Dorsolateral prefrontal cortex (tissue), 122 donors: ENCODE measurements at places on chromosomes 16 and 17.

GRCh38 chr16:54160252-54160860 is 126.2 kb downstream of the IRX3 start:
- no peak for DNase-seq

DNA sequence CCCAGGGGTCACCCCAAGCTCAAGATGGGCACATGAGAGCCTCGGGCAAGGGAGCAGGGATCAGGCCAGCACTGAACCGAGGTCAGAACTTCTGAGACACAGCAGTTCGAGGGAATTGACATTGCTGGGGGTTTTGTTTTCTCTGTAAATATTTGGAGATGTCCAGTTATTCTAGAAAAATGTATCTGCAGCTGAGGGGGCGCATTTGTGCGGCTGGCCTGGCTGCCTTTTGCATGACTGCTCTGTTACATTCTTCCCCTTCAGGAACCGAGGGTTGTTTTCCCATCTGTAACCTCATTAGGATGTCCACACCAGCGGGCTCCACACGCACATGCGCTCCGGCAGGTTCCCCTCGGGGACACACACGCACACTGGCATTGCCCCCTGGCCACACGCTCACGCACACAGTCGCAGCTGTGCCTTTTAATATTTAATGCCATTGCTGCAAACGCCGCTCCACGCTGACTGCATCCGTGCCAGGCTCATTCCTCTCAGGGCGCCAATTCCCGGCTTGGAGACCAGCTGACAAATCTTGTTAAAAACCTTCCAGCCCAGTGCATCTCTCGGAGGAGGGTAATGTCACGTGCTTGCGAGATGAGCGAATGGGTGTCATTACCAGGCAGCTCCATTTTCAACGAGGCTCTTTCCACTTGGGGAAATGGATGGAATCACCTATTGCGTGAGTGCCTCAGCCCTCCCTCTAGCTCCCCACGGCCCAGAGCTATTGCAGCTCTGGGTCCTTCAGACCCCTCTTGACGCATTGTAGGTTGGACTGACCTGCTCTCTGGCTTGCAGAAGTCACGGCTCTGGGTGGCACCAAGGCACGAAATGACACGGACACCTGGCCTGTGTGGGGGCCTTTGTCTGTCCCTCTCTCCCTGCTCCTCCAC is 13.1 kb downstream of the CCR7 start:
- peak; percentile 52 for DNase-seq

DNA sequence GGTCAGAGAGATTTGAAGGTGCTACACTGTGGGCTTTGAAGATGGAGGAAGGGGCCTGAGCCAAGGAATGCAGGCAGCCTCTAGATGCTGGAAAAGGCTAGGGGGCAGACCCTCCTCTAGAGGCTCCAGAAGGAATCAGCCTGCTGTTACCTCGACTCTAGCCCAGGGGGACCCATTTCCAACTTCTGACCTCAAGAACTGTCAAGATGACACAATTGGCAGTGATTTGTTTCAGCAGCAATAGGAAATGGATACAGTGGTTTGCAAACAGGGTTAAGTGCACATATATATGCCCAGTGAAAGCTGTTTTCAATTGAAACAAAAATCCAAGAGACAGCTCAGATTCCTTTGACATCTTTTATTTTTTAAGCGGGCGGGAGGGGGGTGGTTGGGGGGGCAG is 3.7 kb upstream of the ZDHHC1 start:
- DNase-seq, result no peak

DNA sequence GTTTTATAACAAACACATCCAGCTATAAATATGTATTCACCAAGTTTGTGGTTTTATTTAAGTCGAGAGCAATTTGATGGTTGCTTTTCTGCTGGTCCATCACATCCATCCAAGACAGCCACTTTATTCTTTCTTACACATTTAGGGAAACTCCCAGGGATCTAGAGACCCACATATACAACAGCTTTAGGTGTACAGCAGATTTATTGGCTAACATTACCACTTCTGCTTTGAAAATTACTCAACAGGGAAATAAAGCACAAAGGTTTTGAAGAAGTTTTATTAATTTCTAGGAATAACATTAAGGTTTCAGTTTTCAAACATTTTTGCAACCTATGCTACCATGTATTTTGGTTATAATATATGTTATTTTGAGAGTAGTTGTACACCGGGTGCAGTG is 6.9 kb downstream of the ERCC4 start:
- no peak for DNase-seq

GRCh38 chr16:30896261-30896888 is at the start of gene CTF1:
Gene CTF1 (plus strand): TSS chr16:30896614. CDS start chr16:30896644, 30 bp downstream.
- DNase-seq, result no peak

- no peak for DNase-seq
These were observed 293.1 kb upstream of the FOXF1 start for GRCh38 chr16:86217001-86217890.

GRCh38 chr16:29747947-29748759 is 2.4 kb upstream of the C16orf54 start:
- DNase-seq, result no peak
